ENCODE measurements at places on chromosomes 11 and 22.

DNA sequence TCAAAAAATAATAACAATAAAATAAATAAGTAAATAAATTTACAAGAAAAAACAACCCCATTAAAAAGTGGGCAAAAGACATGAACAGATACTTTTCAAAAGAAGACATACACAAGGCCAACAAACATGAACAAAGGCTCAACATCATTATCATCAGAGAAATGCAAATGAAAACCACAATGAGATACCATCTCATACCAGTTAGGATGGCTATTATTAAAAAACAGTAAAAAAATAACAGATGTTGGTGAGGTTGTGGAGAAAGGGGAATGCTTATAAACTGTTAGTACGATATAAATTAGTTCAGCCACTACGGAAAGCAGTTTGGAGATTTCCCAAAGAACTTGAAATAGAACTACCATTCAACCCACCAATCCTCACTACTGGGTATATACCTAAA is 44.6 kb downstream of the PRCP start:
- no peak for DNase-seq

GRCh38 chr11:134632347-134633119 is 220.5 kb upstream of the B3GAT1 start:
- no peak for DNase-seq

DNA sequence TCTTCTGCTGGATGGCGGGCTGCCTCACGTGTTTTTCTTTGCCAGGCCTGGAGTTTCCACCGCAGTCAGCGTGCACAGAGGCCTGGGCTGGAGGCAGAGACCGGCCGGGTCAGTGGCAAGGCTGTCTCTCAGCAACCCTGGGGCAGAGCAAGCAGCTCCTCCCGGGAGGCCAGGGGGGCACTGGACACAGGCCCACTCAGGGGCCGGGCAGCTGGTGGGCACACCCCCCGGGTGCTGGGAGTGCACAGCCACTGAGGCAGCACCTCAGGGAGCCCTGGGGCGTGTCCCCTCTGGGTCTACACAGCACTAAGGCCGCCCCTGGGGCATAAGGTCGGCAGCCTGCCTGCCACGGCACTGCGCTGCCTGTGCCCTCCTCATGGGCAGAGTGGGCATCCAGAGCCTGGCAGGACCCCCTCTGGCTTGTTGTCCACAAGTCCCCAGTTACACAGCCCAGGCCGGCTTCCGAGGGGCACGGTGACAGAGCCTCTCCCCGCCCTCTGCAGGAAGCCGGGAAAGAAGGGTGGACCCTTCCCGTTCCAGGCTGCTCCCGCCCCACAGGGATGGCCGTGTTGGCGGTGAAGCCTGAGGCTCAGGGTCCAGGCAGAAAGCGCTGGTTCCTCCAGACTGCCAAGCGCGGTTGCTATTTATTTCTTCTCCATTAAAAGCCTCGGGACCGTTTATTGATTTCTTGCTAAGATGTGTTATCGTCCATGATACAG is 18.5 kb upstream of the TH start:
- DNase-seq, result no peak

DNA sequence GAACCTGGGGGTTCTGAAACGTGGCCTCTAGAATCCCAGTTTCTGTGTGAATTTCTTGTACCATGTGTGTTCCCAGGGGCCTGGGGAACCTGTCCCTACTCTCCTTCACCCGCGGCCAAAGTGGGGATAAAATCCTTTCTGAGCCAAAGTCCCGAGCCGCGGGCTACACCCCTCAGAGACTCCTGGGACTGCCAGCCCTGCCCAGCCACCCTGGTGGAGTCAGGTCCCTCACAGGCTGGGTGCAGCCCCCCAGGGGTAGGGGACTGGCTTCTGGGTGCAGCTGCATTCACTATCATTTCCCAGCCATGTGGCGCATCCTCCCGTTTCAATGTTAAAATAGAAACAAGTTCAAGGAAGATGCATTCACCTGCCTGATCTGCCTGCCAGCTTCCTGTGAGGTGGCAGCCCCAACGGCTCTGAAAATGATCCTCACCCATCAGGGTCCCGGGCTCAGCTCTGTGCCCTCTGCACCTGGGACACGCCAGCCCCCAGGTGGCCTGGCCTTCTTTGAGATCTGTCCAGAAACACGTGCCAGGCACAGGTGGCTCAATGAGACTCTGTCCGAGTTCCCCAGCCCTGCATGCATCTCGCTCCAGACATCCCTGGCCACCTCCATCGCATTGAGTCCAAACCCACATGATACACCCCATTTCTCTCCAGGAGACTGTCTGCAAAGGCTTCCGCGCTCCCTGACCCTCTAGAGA is 338.8 kb downstream of the CTTN start:
- DNase-seq, result no peak

DNA sequence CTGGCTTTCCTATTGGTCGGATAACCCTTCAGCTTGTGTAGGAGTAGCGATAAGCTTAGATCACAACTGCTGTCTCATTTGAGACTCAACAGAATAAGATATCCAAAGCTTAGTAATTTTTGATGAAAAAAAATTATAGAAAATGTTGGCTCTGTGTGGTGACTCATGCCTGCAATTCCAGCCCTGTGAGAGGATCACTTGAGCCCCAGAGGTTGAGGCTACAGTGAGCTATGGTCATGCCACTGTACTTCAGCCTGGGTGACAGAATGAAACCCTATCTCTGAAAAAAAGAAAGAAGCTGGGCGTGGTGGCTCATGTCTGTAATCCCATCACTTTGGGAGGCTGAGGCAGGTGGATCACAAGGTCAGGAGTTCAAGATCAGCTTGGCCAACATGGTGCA is 55.6 kb upstream of the RRM1 start:
- DNase-seq, result no peak

Data from NCI-H2081 (cell line).